Fibroblast of lung (primary cell): ENCODE measurements at places on chromosomes 3 and 15. TPM values are rescaled to one million over a fixed set of nuclear protein-coding genes. Genes with fewer than 3 reads are reported as not detected.
A peak's percentile ranks its signal among the peaks of the same experiment; 100 is the strongest.

Gene TYRO3
- 9.8 and 14.9 TPM in 2 replicates for total RNA-seq

DNA sequence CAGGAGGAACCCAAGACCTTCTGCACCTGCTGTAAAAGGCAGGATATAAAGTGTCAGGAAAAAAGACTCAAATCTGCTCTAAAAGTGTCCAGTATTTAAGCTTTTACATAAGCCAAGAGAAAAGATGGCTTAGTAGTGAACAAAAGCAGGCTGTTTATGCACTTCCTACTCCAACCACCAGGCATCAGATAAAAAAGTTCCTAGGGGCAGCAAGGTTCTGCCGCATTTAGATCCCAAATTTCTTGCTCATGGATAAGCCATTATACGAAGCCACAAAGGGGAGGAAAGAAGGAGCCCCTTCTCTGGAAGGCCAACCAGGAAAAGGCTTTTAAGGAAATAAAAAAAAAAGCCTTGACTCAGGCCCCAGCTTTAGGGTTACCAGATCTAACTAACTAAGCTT is 10.6 kb upstream of the SLC9C1 start:
- DNase-seq = no peak

GRCh38 chr15:46080016-46080415 is 445.2 kb downstream of the SQOR start:
- no peak for DNase-seq

GRCh38 chr15:47991357-47991756 is 129.4 kb upstream of the SLC24A5 start:
- peak; percentile 72 for DNase-seq
